ENCODE measurements at places on chromosomes 4 and X. TPM values are rescaled to one million over a fixed set of nuclear protein-coding genes. Genes with fewer than 3 reads are reported as not detected.

DNA sequence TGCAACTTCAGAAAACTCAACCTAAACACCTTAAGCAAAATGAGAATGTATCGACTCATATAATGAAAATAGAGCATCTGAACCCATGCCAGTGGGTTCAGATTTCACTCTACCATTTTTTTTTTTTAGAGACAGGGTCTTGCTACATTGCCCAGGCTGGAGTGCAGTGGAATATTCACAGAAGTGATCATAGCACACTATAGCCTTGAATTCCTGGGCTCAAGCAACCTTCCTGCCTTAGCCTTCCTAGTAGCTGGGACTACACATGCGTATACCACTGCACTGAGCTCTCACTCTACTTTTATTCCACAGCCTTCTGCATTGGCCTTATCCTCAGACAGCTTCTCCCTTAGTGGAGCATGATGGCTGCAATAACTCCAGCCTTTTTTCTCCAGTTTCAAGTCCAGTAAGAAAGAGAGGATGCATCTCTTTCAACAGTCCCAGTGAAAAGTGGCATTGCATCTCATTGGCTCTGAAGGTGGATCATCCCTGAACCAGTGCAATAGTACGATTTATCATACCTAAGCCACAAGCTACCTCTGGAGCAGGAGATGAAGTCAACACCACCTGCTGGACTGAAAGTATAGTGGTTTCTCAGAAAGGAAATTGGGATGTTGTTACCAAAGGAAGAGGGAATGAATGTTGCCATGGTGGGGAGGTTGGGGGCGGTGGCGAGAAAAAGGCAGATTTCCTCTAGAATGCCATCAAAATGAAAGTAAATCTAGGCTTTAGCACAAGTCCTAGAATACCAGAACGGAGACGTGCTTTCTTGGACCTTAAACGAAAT is 2.0 kb upstream of the SOD3 start:
- peaks cover 15% of the 10 kb centered on the region for H3K27me3 ChIP-seq
- no peaks in the 10 kb centered on the region for H3K36me3 ChIP-seq
- H3K27ac ChIP-seq: no peak overlapping the region
- H3K4me1 ChIP-seq: no peaks in the 10 kb centered on the region

DNA sequence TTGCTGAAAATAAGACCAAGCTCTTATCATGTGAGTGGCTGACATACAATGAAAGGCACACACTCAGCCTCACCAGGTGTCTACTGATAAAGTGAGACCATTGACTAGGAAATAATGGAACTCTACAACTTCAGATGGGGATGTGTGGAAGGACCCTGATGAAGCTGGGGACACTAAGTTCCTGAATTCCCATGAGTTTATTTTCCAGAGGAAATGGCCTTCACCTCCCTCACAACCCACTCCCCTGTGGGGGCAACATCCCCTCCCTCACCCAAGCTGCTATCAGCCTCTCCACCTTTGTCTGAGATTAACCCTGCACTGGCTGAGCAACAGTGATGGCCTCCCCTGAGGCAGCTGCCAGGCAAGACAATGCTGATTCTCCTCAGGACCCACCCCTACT is 55.2 kb upstream of the SMARCAD1 start:
- no peak for DNase-seq
- peaks cover 11% of the 10 kb centered on the region for H3K4me1 ChIP-seq
- H3K27ac ChIP-seq: no peak overlapping the region
- H3K4me3 ChIP-seq: no peak overlapping the region
- no peaks in the 10 kb centered on the region for H3K36me3 ChIP-seq
- H3K27me3 ChIP-seq: no peaks in the 10 kb centered on the region

DNA sequence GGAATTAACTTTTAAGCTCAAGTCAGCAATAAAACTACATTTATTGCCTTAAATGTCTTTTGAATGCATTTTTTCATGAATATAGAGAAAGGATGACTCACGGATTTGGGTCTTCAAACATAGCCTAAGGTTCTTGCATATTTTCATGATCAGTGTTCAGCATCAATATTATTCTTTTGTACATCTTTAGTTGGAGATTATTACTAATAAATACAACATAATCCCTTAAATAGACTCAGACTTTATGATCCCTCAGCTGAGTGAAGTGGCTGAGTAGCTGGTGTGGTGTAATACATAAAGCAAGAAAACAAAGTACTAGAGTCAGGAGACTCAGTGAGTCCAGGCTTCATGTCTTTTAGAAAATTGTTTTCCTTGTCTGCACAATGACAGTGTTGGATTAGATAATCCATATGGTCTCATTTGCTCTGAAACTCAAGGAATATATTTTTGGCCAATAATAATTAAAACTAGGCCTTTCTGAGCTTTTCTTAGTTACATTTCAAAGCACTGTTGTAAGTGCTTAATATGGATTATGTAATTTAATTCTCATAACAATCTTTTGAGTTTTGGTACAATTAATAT is 78.3 kb upstream of the UNC5C start:
- no peaks in the 10 kb centered on the region for H3K4me1 ChIP-seq
- H3K36me3 ChIP-seq: no peaks in the 10 kb centered on the region
- no peak overlapping the region for H3K4me3 ChIP-seq
- no peak overlapping the region for H3K27ac ChIP-seq
- no peak for DNase-seq
- H3K27me3 ChIP-seq: no peaks in the 10 kb centered on the region

DNA sequence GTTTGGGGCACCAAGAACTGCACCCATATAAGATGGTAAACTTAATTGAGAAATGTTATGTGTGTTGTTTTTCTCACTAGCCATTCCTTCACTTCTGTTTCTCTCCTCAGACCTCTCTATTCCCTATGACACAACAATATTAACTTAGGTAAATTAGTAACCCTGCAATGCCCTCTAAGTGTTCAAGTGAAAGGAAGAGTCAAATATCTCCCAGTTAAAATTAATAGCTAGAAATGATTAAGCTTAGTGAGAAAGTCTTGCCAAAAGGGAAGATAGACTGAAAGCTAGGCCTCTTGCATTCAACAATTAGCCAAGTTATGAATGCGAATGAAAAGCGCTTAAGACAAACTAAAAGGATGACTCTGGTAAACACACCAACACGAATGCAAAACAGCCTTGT is 132.9 kb upstream of the KLF8 start:
- no peak overlapping the region for H3K4me3 ChIP-seq
- no peaks in the 10 kb centered on the region for H3K36me3 ChIP-seq
- no peaks in the 10 kb centered on the region for H3K4me1 ChIP-seq
- H3K27ac ChIP-seq: no peak overlapping the region
- no peaks in the 10 kb centered on the region for H3K27me3 ChIP-seq
- no peak for DNase-seq

GRCh38 chr4:119977076-119977940 is 89.3 kb downstream of the MAD2L1 start:
- no peak overlapping the region for H3K4me3 ChIP-seq
- no peak for DNase-seq
- no peaks in the 10 kb centered on the region for H3K27me3 ChIP-seq
- H3K27ac ChIP-seq: no peak overlapping the region

DNA sequence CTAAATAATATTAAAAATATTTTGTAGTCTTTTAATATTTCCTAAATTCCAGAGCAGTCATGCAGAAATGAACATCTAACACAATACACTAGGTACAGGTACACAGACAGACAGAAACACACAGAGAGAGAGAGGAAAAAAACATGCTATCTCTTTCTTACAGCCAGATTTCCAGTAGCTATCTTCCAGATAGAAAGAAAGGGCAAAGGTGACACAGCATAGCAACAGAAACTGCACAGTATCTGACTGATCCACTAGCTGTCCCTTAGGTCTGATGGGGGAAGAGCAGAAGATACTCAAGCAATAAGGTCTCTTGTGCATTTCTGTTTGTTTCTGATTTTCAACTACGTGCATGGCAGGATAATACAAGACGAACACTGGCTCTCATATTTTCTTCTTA is 7.8 kb downstream of the FBXW7 start:
- no peak overlapping the region for H3K4me3 ChIP-seq
- H3K27ac ChIP-seq: no peak overlapping the region
- H3K36me3 ChIP-seq: no peaks in the 10 kb centered on the region
- H3K4me1 ChIP-seq: no peaks in the 10 kb centered on the region

GRCh38 chr4:22551550-22551949 is 35.7 kb upstream of the ADGRA3 start:
- H3K27me3 ChIP-seq: no peaks in the 10 kb centered on the region
- H3K4me3 ChIP-seq: no peak overlapping the region
- no peaks in the 10 kb centered on the region for H3K36me3 ChIP-seq
- H3K27ac ChIP-seq: no peak overlapping the region
- no peak for DNase-seq
- H3K4me1 ChIP-seq: no peaks in the 10 kb centered on the region

DNA sequence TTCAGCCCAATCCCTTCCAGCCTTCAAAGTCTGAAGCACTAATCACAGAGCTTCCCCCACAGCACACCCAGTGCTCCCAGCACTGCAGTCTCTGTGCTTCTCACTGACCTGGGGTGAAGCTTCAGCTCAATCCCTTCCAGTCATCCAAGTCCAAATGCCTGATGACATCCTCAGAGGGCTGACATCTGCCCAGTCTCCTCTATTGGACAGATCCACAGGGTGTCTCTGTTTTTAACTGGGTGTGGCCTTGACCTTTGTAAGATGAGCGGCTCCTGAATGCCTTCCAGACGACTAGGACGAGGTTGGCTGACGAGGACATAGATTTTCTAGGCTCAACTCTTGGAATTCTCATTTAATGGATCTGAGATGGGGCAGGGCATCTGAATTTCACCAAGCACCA is 7.6 kb upstream of the SLC2A9 start:
- no peak overlapping the region for H3K27ac ChIP-seq
- no peaks in the 10 kb centered on the region for H3K27me3 ChIP-seq
- no peaks in the 10 kb centered on the region for H3K36me3 ChIP-seq
- no peak for DNase-seq

- no peak overlapping the region for H3K4me3 ChIP-seq
- no peak for DNase-seq
- peaks cover 13% of the 10 kb centered on the region for H3K4me1 ChIP-seq
- no peaks in the 10 kb centered on the region for H3K36me3 ChIP-seq
- no peaks in the 10 kb centered on the region for H3K27me3 ChIP-seq
These were observed 15.6 kb upstream of the TMEM131L start for GRCh38 chr4:153450544-153450917.

- H3K36me3 ChIP-seq: no peaks in the 10 kb centered on the region
- no peak overlapping the region for H3K27ac ChIP-seq
- DNase-seq: no peak
- no peaks in the 10 kb centered on the region for H3K4me1 ChIP-seq
These were observed 3.5 kb upstream of the XG start for GRCh38 chrX:2748171-2748814.

DNA sequence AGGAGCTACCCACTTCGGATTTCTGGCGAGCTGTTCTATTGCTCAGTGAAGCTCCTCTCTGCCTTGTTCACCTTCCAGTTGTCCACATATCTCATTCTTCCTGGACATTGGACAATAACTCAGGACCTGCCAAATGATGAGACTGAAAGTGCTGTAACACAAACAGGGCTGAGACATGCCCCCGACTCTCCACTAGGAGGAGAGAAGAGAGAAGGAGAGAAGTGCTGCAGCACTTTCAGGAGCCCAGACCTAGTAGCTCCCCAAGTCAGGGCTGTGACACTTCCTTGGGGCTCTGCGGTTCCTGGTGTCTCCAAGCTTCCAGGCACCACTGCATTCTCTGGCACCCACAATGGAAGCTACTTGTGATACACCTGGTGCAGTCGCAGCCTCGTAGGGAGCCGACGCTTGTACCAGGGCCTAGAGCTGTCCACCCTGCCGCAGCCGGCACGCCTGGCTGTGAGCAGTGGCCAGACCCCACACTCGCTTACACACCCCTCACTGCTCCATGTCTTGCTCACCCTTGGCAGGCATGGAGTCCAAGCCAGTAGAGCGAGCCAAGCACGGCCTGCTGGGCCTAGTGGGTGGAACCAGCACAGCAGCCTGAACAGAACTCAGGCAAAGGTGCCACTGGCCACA is 234.9 kb downstream of the TECRL start:
- no peak overlapping the region for H3K4me3 ChIP-seq
- no peaks in the 10 kb centered on the region for H3K36me3 ChIP-seq
- DNase-seq: no peak
- H3K4me1 ChIP-seq: no peaks in the 10 kb centered on the region
- no peaks in the 10 kb centered on the region for H3K27me3 ChIP-seq

DNA sequence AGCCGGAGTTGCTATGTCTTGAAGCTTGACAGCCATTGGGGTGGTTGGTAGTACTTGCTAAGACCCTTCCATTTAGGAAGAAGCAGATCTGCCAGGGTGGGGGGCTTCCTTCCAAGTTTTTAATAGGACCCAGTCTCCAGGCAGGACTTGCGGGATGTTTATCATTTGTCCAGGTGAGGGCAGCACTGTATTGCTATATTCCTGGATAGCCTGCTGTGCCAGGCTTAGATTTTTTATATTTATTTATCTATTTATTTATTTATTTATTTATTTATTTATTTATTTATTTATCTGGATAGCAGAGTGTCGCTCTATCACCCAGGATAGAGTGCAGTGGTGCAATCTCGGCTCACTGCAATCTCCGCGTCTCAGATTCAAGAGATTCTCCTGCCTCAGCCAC is 87.4 kb upstream of the CT45A1 start:
- H3K36me3 ChIP-seq: no peaks in the 10 kb centered on the region
- H3K4me3 ChIP-seq: no peak overlapping the region
- H3K27ac ChIP-seq: no peak overlapping the region
- H3K27me3 ChIP-seq: no peaks in the 10 kb centered on the region
- peak; percentile 2 for DNase-seq
- no peaks in the 10 kb centered on the region for H3K4me1 ChIP-seq

DNA sequence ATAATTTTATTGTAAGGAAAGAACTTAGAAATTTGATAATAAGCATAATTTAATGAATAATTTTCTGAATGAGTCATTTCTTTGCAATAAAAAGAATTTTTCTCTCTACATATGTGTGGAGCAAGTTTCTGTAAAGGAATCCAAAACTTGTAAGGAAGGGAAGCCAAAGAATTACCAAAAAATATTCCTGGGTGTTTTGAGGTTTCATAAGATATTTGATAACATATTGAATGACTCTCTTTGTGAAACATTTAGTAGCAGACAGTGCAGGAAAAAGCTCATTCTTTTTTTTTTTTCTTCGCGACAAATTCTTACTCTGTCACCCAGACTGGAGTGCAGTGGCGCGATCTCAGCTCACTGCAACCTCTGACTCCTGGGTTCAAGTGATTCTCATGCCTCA is 469.0 kb upstream of the MAGEB2 start:
- H3K36me3 ChIP-seq: no peaks in the 10 kb centered on the region
- H3K27ac ChIP-seq: no peak overlapping the region
- H3K4me1 ChIP-seq: no peaks in the 10 kb centered on the region
- no peak for DNase-seq
- H3K27me3 ChIP-seq: no peaks in the 10 kb centered on the region

DNA sequence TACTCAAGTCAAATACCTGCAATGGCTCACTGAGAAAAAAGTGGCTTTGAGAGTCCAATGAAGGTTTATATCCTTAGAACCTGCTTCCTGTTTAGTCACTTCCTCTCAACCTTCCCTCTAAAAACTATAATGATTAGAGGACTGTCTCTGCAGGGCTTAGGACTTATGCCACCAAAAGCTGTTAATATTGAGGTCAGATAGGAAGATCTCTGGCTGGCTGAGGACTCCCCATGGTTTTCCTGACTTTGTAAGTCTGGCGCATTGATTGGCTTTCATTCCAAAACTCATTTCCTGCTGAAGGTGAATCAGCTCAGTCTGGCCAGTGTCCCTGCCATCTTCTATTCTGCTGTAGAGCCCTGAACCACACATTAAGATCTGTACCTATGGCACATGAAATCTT is 140.9 kb upstream of the ANK2 start:
- H3K4me1 ChIP-seq: peaks cover 4% of the 10 kb centered on the region
- no peak overlapping the region for H3K27ac ChIP-seq
- H3K4me3 ChIP-seq: no peak overlapping the region

The MAML3 gene
- total RNA-seq: 3.1 TPM

The TEX13D gene
- total RNA-seq: 0.15 TPM

The BANK1 gene
- 2.4 TPM for total RNA-seq

The TCEAL7 gene
- 0.20 TPM for total RNA-seq

The SGMS2 gene
- total RNA-seq: 36.6 TPM

The SSX4 gene
- not detected for total RNA-seq

The NLGN3 gene
- 1.4 TPM for total RNA-seq

All from HCT116 (cell line).